ENCODE measurements at places on chromosomes 3 and 15.

DNA sequence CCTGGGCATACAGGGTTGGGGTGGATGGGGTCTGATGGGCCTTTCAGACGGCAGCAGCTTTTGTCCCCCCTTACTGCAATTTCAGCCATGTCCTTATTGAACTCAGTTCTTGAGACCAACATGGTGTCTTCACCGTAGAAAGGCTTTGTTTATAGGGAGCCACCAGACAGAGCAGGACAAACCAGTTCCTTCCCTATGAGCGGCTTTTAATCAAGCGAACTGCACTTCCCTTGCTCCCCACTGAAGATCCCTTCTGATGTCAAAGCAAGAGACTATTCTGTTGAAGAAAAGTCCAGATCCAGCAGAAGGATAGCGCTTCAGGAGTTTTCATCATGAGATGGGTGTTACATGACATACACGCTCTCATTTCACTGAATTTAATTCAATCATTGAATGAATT is 100.4 kb downstream of the CD47 start:
- no peak for DNase-seq

GRCh38 chr3:132325634-132326033 is 8.4 kb downstream of the ACP3 start:
- no peak for DNase-seq

- no peak for DNase-seq
Measured at GRCh38 chr15:89469426-89470096, 26.8 kb downstream of the RHCG start.

DNA sequence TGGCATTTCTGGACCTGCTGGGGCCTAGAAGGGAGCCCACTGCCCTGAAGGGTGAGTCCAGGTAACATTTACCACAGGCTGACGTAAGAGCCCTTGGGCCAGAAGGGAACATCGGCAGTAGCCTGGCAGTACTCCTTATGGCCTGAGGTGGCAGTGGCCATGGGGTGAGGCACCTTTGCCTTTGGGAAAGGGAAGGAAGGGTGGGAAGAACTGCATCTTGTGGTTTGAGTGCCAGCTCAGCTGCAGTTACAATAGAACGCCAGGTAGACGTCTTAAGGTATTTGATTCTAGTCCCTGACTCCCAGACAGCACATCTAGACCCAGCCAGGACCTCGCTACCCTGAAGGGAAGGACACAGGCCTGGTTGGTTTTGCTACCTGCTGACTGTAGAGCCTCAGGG is 104.9 kb downstream of the SOX14 start:
- no peak for DNase-seq
